CD4-positive, alpha-beta T cell treated with Interleukin-4 for 1 hour (primary cell): ENCODE measurements at places on chromosomes 3 and 15.

DNA sequence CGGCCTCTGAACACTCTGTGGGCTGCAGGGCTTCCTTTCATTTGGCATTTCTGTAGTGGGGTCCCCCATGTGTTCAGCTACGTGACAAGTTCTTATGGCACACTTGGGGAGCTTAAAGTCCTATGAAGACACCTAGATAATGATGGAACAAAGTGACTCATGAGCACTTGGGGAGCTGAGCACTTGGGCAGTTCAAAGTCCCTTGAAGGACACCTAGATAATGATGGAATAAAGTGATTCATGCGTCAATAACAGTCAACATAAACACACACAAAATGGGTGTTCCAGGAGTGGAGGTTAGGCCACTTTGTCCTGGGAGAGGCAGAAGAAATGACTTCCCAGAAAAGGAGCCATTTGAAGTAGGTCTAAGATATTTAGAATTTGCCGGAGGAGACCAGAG, 66.6 kb downstream of the LDHAL6B start:
- no peak for DNase-seq

DNA sequence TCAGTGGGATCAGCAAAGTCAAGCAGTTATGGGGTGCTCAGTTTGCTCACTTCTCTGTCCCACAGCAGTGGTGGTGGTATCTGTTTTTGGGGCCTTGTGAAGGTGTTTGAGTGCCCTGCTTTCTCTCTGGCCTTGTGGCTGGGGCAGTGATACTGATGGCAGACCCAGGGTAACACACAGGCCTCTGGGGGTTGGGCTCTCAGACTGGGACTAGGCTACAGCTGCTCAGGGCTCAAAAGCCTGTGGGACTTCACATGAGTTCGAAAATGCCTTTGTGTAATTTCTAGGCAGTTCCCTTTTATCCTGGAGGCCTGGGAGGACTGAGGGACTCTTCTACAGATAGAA, 75.3 kb downstream of the STXBP5L start:
- no peak for DNase-seq

- no peak for DNase-seq
Observed at GRCh38 chr3:24479816-24480215, 14.8 kb downstream of the THRB start.

- DNase-seq: no peak
Observed at GRCh38 chr15:64701482-64702184, 73.8 kb downstream of the RBPMS2 start.

GRCh38 chr3:124700880-124701684, 29.2 kb upstream of the UMPS start:
- no peak for DNase-seq

GRCh38 chr15:57727031-57727430, 20.5 kb downstream of the POLR2M start:
- DNase-seq: no peak

GRCh38 chr3:178561239-178561638, 25.0 kb downstream of the KCNMB2 start:
- DNase-seq: no peak

DNA sequence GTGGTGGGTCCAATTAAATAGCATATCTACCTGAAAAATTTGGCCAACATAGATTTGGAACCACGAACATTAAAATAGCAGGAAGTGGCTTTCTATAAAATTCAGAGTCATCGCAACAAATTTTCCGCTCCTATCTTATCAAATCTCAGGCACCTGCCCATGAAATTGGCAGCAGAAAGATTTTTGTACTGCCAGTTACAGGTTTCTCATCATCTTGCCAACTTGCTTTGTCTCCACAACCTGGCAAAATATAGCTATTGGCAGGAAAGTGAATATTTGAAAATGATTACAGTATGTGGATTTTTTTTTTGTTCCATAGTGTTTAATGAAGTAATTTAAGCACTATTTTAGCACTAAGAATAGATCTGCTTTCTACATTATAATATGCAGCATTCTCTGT, 161.6 kb upstream of the LRRC3B start:
- DNase-seq: no peak

DNA sequence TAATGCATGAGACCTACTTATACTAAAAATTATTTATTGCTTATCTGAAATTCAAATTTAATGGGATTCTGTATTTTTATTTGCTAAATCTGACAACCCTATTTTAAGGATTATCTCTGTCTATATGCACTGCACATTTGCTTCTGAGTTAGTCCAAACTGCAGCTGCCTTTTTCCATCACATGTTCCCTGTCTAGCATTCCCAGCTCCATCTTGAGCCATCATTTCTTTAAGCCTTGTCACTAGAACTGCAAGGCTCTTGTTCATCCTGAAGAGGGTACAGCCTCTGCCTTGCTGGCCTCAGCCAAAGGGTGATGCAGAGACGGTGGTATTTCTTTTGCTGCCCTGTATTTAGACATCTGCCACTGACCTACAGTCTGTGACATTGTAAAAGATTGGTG, 125.8 kb upstream of the STT3B start:
- DNase-seq: no peak
